CD14-positive monocyte (primary cell): ENCODE measurements at places on chromosomes 4 and X.

- no peak for DNase-seq
These were observed 104.7 kb upstream of the NOCT start for GRCh38 chr4:138910914-138911336.

- DNase-seq: no peak
These were observed 223.8 kb upstream of the MAGEC2 start for GRCh38 chrX:142428916-142429315.

DNA sequence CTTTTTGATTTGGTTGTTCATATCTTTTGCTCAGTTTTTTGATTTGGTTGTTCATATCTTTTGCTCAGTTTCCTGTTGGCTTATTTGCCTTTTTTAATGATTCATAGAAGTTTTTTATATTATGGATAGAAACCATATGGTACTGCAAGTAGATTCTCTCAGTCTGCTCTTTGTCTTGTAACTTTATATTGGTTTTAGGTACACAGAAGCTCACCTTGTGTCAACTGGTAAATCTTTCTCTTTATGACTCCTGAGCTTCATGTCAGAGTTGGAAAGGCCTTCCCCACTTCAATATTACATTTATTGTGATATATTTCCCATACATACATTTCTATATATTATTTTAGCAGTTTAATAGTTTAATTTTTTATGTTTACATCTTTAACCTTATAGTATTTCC lies 8.2 kb upstream of the VGLL1 start:
- no peak for DNase-seq

- no peak for DNase-seq
These were observed 30.1 kb downstream of the P2RY8 start for GRCh38 chrX:1506916-1507315.

DNA sequence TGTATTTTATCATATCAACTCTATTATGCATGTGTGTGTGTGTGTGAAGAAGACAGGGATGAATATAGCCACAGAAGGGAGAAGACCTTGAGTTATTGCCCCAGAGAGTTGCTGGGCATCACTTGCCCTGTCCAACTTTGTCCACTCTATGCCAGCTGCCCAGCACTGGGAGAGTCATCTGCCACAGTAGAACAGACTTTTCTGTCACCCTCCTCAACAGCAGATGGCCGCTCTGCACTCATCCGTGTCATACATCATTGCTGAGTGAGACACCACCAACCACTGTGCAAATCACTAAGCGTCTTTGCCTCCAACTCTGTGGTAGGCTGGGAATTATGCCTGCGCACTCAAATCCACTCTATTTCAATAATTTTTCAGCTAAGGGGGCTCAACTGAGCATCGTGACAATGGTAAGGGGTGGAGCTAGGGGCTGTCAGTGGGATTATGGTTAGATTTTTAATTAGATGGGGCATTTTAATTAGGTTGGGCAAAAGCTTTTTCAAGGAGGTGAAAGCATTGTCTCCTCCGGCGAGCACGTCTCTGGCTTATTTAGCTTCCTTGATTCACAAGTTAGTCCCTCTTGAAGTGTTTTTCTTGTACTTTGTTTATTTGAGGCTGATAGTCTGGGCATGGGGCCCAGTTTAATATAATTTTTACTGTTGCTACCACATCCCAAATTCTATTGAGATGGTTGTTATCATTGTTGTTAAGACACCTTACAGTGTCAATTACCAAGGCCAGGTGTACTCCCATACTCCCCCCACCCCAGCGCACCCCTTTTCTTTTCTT lies 100.1 kb upstream of the KLF3 start:
- DNase-seq: no peak

GRCh38 chr4:72209600-72209999 lies 177.8 kb downstream of the NPFFR2 start:
- no peak for DNase-seq

DNA sequence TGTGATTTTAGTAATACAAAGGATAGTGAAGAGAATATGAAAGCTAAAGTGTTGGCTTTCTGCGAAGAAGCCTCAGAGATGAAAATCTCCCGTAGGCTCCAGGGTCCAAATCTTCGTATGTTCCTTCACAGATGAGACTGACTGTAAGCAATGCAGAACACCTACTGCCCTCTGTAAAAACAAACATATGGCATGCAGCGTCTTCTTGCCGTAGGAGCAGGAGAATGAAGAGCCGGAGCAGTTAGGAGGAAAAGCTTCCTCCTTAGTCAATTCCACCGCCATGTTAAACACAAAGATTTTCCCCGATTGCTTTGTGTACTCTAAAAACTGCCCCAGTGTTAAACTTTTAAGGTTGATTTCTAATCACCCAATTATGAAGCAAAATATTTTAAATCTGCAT lies 22.5 kb downstream of the RWDD4 start:
- no peak for DNase-seq

- no peak for DNase-seq
These were observed 100.3 kb downstream of the FAM53A start for GRCh38 chr4:1583859-1584258.

DNA sequence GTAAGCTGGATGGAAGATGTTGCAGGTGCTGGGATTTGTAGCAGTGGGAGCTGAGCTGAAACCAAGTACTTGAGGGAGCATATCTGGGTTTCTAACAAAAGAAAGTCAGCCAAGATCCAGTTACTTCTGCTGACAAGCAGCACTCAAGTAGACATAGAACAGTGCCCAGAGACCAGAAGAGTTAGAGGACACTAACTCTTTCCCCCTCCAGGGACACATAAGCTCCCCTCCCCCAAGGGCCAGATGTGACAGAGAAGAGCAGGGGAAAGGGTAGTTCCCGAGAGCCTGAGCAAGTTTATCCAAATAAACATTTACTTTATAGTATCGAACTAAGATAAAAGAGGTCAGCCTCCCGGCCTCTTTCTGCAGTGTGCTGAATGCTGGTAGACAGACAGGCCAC lies 12.2 kb downstream of the TRPC3 start:
- DNase-seq: no peak

DNA sequence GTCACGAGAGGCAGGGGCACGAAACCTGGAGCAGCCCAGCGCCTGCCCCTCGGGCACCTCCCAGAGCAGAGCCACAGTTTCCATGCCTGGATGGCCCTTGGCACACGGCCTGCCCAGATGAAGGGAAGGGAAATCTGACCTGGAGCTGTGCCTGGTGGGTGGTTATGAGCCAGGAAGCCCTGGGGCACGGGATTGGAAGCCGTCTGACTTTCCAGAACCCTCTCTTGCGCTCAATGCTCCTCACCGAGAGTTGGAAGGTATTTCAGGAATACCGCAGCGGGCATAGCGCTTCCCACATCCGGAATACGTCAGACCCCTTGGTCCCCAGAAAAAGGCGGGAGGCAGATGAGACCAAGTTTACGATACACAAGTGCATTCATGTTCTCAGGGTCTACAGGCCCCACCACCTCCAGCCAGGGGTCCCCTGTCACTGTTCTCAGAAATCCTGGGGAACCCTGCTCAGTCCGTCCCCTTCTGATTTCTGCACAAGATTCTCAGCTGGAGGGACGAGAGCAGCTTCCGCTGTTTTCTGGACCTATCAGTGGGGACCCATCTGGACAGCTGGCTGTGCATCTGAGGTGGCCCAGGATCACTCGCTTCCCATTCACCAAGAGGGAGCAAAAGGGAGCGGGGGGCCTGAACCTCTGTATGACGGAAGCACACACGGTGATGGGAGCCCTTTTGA lies 172.9 kb downstream of the AFAP1 start:
- no peak for DNase-seq

GRCh38 chr4:182289809-182290208 lies 46.6 kb downstream of the TENM3 start:
- no peak for DNase-seq

- DNase-seq: no peak
These were observed 134.4 kb downstream of the DDX53 start for GRCh38 chrX:23134136-23134535.
